ENCODE measurements at places on chromosomes 1 and 21. TPM values are rescaled to one million over a fixed set of nuclear protein-coding genes. Genes with fewer than 3 reads are reported as not detected.

DNA sequence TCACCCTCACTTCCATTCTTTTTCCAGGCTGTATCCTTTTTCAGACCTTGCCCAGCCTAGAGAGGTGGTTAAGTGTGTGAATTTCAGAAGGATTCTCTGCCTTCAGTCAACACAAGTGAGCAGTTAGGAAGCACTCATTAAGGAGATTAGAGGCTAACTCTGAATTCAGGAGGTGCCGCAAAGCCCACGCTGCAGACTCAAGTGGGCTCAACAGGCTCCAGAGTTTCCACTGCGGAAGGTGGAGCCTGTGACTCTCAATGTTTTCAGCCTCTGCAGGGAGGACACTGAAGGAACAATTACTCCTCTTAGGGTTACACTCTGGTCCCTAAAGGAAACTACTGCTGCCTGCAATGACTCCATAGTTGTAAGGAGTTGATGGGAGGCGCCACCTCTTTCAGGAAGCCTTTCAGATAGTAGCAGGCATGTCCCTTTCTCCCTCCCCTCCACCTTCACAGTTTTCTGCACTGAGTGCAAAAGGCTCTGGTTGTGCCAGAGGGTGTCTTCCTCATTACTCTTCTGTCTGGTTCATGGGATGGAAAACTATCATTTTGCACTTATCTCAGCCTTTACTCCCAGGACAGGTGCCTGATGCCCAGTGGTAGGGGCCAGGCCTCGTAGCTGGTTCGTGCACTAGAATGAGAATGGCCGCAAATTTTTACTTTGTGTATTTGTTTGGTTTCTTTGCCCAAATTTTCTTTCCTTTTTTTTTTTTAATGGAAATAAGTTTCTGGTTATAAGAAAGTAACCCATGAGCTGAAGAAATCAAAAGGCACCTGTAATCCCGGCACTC is 55.2 kb upstream of the SELENON start:
- peak overlapping the region; percentile 96 for H3K27ac ChIP-seq
- DNase-seq, result no peak
- no peaks in the 10 kb centered on the region for H3K27me3 ChIP-seq
- no peaks in the 10 kb centered on the region for H3K36me3 ChIP-seq

DNA sequence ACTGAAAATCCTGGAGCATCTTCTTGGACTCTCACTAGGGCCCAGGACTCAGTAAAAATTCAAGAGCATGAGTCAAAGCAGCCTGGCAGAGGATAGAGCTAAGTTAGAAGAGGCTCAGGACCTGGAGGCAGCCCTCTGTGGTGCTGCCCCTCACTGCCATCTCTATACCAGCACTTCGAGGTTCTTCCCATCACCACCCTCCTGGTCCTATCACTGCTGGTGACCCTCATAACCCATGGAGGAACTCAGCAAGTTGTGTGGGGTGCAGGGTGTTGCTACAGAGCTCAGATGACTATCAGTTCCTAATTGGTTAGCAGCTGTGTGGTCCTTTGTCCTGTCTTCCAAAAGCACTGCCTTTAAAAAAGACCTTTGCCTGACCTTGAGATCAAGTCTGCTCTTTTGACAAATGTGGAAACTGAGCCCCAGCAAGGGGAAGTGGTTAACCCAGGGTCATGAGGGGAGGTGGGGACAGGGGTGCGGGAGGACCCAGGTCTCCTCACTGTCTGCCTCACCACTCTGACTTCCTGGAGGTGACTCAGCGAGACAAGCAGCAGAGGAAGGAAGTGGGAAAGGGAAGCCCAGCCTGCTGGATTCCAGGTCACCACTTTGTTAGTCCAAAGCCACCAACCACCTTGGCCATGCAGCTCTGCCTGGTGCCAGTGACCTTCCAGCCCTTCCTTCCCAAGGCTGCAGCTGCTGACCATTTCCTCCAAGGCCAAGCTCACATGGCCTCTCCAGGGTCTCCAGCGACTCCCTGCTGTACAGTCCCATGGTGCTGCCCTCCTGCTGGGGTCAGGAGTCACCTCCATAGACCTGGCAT is 199.4 kb upstream of the EDN2 start:
- no peak overlapping the region for H3K27ac ChIP-seq
- no peaks in the 10 kb centered on the region for H3K36me3 ChIP-seq
- H3K27me3 ChIP-seq, result no peaks in the 10 kb centered on the region

GRCh38 chr1:185488808-185489207 is 171.8 kb upstream of the IVNS1ABP start:
- no peak for DNase-seq
- no peak overlapping the region for H3K4me3 ChIP-seq
- peaks cover 36% of the 10 kb centered on the region for H3K4me1 ChIP-seq
- peak overlapping the region; percentile 34 for H3K27ac ChIP-seq
- no peaks in the 10 kb centered on the region for H3K36me3 ChIP-seq
- no peaks in the 10 kb centered on the region for H3K27me3 ChIP-seq

GRCh38 chr21:36126621-36127110 is 8.2 kb upstream of the CBR3 start:
- no peaks in the 10 kb centered on the region for H3K4me1 ChIP-seq
- H3K27me3 ChIP-seq, result no peaks in the 10 kb centered on the region
- H3K4me3 ChIP-seq, result no peak overlapping the region
- H3K27ac ChIP-seq, result no peak overlapping the region

DNA sequence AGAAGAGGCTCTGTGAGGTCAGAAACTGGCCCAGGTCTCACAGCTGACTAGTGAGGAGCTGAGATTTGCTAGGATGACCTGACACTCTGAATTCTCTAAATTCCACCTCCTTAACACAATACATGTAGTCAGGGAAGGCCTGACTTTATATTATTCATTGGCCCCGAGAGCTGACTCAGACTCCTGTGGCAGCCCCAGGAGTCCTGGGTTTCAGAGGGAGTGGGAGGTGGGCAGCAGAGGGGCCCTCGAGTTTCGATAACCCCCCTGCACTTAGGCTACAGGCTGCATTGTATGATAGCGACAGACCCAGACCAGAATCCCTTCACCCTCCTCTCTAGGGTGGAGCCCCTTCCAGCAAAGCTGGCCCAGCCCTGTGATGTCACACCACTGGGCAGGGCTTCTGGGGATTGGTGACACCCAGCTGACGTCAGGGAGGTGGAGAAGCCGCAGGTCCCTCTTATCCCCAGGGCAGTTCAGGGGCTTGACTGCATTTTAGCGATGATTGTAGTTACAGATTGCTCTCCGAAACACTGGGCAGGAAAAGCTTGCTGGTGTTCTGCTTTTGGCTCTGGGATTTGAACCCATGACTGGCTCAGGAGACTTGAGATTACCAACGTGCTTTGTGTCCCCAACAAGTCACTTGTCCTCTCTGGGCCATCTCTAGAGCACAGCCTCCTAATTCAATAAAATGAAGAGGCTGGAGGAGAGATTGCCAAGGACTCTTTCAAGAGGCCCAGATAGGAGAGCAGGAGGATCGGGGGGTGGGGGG is 17.0 kb upstream of the GPR37L1 start:
- H3K27me3 ChIP-seq, result no peaks in the 10 kb centered on the region
- H3K4me1 ChIP-seq, result no peaks in the 10 kb centered on the region
- peak overlapping the region; percentile 80 for H3K27ac ChIP-seq
- no peak overlapping the region for H3K4me3 ChIP-seq
- no peaks in the 10 kb centered on the region for H3K36me3 ChIP-seq
- DNase-seq, result no peak

DNA sequence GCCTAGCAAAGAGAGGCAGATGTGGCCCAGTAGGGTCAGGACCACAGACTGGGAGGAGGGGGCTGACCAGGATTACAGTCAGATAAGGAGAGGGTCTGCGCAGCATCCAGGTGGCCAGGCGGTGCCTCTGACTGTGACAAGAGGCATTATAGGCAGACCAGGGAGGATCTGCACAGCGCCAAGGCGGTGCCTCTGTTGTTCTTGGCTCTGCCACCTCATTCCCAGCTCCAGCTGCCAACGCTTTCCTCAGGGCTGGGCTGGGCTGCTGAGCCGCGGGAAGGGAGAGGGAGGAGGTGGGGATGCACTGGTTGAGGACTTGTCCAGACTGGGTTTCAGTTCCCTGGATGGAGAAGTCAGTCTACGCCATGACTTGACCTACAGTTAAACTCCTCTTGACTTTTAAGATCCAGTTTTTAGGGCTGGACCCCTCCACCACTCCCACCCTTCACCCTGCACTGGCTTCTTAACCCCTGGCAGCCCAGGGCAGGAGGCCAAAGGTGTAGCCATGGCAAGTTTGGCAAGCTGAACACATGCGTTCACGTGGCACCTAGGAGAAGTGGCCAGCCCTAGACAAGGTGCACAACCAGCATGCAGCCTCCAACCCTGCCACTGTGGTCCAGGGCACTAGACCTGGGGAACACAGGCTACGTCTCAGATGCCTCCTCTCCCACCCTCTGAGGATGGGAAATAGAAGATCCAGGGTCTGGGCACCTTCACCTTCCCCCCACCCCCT is 4.5 kb upstream of the CRABP2 start:
- DNase-seq, result peak; percentile 79
- peak overlapping the region; percentile 14 for H3K27ac ChIP-seq
- H3K4me1 ChIP-seq, result peaks cover 37% of the 10 kb centered on the region
- H3K27me3 ChIP-seq, result no peaks in the 10 kb centered on the region
- no peak overlapping the region for H3K4me3 ChIP-seq

GRCh38 chr21:35548904-35549615 is 500.0 kb upstream of the RUNX1 start:
- no peak overlapping the region for H3K27ac ChIP-seq
- DNase-seq, result no peak

GRCh38 chr1:32816676-32817158 is 441 bp downstream of the YARS1 start:
- H3K36me3 ChIP-seq, result no peaks in the 10 kb centered on the region
- H3K4me1 ChIP-seq, result peaks cover 51% of the 10 kb centered on the region
- H3K4me3 ChIP-seq, result peak overlapping the region; percentile 98
- peak overlapping the region; percentile 97 for H3K27ac ChIP-seq

- peaks cover 52% of the 10 kb centered on the region for H3K36me3 ChIP-seq
- H3K4me1 ChIP-seq, result no peaks in the 10 kb centered on the region
- no peak for DNase-seq
These were observed 12.1 kb downstream of the SLFNL1 start for GRCh38 chr1:41009466-41009865.

DNA sequence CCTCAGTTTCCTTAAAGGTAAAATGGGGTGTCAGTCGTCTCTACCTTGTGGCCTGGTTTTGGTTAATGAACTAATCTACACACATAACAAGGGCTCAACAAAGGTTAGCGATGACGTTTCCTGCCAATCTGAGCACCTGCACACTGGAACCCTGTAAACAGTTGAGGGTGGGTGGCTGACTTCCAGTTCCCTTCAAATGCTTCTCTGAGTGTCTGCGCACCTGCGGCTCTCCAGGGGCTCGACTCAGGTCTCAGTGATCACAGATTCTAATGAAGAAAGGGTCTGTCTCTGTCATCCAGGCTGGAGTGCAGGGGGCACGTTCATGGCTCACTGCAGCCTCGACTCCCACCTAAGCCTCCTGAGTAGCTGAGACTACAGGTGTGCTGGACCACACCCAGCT is 3.3 kb upstream of the AGPAT3 start:
- DNase-seq, result no peak
- H3K27ac ChIP-seq, result no peak overlapping the region
- no peak overlapping the region for H3K4me3 ChIP-seq
- H3K36me3 ChIP-seq, result no peaks in the 10 kb centered on the region
- peaks cover 17% of the 10 kb centered on the region for H3K4me1 ChIP-seq

- H3K27ac ChIP-seq, result no peak overlapping the region
- DNase-seq, result no peak
- peaks cover 4% of the 10 kb centered on the region for H3K4me1 ChIP-seq
- H3K4me3 ChIP-seq, result no peak overlapping the region
- H3K27me3 ChIP-seq, result no peaks in the 10 kb centered on the region
- H3K36me3 ChIP-seq, result no peaks in the 10 kb centered on the region
These were observed 38.9 kb downstream of the MCOLN2 start for GRCh38 chr1:84957966-84958365.

DNA sequence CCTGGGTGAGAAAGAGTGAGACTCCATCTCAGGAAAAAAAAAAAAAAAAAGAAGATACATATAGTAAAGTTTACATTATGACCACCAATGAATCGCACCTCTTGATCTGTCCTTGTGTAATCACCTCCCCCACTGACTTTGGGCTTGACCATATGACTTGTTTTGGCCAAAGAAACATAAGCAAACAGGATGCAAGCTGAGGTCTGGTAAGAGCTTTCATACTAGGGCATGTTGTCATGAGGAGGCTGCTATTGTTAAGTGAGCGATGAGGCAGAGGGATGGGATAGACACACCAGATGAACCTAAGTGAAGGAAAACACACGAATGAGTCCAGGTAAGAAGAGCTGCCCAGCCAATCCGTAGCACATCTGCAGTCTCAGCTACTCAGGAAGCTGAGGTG is 10.7 kb downstream of the ENAH start:
- no peak overlapping the region for H3K27ac ChIP-seq
- DNase-seq, result no peak
- no peak overlapping the region for H3K4me3 ChIP-seq
- no peaks in the 10 kb centered on the region for H3K4me1 ChIP-seq
- no peaks in the 10 kb centered on the region for H3K27me3 ChIP-seq

GRCh38 chr1:161771161-161771560 is 5.0 kb downstream of the ATF6 start:
- no peak overlapping the region for H3K4me3 ChIP-seq
- no peaks in the 10 kb centered on the region for H3K27me3 ChIP-seq
- H3K27ac ChIP-seq, result no peak overlapping the region

GRCh38 chr1:26545969-26546323 is 16.4 kb downstream of the RPS6KA1 start:
- H3K4me3 ChIP-seq, result peak overlapping the region; percentile 31
- no peaks in the 10 kb centered on the region for H3K27me3 ChIP-seq
- H3K4me1 ChIP-seq, result peaks cover 14% of the 10 kb centered on the region
- no peak overlapping the region for H3K27ac ChIP-seq
- no peaks in the 10 kb centered on the region for H3K36me3 ChIP-seq
- no peak for DNase-seq

- H3K4me3 ChIP-seq, result no peak overlapping the region
- H3K27ac ChIP-seq, result no peak overlapping the region
- no peaks in the 10 kb centered on the region for H3K36me3 ChIP-seq
- H3K4me1 ChIP-seq, result no peaks in the 10 kb centered on the region
- no peaks in the 10 kb centered on the region for H3K27me3 ChIP-seq
These were observed 156.7 kb upstream of the POGK start for GRCh38 chr1:166682588-166682987.

GRCh38 chr1:90348934-90349333 is 354.0 kb downstream of the ZNF326 start:
- H3K27ac ChIP-seq, result no peak overlapping the region
- H3K27me3 ChIP-seq, result no peaks in the 10 kb centered on the region
- H3K4me3 ChIP-seq, result no peak overlapping the region

- no peaks in the 10 kb centered on the region for H3K27me3 ChIP-seq
- H3K4me3 ChIP-seq, result no peak overlapping the region
- peaks cover 39% of the 10 kb centered on the region for H3K4me1 ChIP-seq
- no peak overlapping the region for H3K27ac ChIP-seq
These were observed 8.5 kb downstream of the TGFB2 start for GRCh38 chr1:218353656-218354055.

Gene TRIM58
- 8.6 TPM for total RNA-seq

Gene PADI1
- not detected for total RNA-seq

Gene ATP1A1
- total RNA-seq, result 256 TPM

Gene PTPRC
- 5.5 TPM for total RNA-seq

Gene PARK7
- 266 TPM for total RNA-seq

Gene PFKL
- 28.0 TPM for total RNA-seq

Gene MSH4
- 0.11 TPM for total RNA-seq

Gene DOP1B
- total RNA-seq, result 4.9 TPM

Gene CCDC185
- not detected for total RNA-seq

Gene CRYBG2
- not detected for total RNA-seq

Gene C1orf210
- not detected for total RNA-seq

All from right atrium auricular region (tissue), 2 donors.